Common myeloid progenitor, CD34-positive (primary cell): ENCODE measurements at places on chromosomes 4 and X.

DNA sequence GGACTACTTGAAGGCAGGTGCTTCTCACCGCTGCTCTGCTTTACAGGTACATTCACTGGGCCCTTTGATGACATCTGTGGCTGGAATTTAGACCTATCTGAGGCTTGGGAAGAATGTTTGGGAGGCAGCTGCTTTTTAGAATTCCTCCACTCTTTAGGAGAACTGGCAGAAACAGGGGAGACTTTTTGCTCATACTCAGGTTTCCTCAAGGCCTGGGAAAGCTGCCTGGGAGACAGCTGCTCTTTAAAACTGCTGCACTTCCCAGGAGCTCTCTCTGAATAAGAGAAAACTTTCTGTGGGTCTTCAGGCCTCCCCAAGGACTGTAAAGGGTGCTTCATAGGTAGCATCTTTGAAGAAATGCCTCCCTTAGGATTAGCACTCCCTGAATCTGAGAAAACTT is 14.3 kb downstream of the CT47C1 start:
- H3K36me3 ChIP-seq: no peaks in the 10 kb centered on the region
- H3K4me3 ChIP-seq: no peak overlapping the region
- H3K27me3 ChIP-seq: peaks cover 5% of the 10 kb centered on the region
- H3K27ac ChIP-seq: no peak overlapping the region
- DNase-seq: no peak

- H3K4me1 ChIP-seq: no peaks in the 10 kb centered on the region
- H3K4me3 ChIP-seq: no peak overlapping the region
- DNase-seq: no peak
- H3K27ac ChIP-seq: no peak overlapping the region
- H3K36me3 ChIP-seq: no peaks in the 10 kb centered on the region
These were observed 78.7 kb upstream of the CBLL2 start for GRCh38 chrX:22193851-22194659.

DNA sequence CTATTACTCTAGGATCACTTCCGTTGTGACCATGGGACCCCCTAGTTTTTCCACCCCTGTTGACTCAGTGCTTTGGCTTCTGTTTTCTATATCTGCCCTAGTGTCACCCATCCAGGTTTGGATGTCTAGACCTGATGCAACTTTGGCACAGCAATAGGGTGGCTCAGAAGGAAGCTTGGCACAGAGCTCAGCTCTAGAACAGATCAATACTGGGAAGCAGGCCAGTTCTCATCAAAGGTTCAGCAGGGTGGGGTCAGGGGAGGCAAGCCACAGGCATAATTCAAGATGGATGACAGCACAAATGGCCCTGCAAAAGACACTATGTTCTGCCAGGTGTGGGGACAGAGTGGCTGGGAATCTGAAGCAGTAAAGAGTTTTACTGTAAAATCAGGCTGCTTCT is 74.2 kb upstream of the EGFL6 start:
- no peak overlapping the region for H3K27ac ChIP-seq
- no peak overlapping the region for H3K4me3 ChIP-seq
- peaks cover 2% of the 10 kb centered on the region for H3K27me3 ChIP-seq
- no peaks in the 10 kb centered on the region for H3K36me3 ChIP-seq

- H3K36me3 ChIP-seq: no peaks in the 10 kb centered on the region
- H3K27ac ChIP-seq: no peak overlapping the region
- H3K4me1 ChIP-seq: no peaks in the 10 kb centered on the region
- DNase-seq: no peak
- H3K27me3 ChIP-seq: no peaks in the 10 kb centered on the region
- H3K4me3 ChIP-seq: no peak overlapping the region
These were observed 502.6 kb downstream of the C4orf33 start for GRCh38 chr4:129598582-129598981.

- DNase-seq: no peak
- H3K4me3 ChIP-seq: no peak overlapping the region
- H3K4me1 ChIP-seq: no peaks in the 10 kb centered on the region
These were observed 645.5 kb downstream of the ANKRD50 start for GRCh38 chr4:124067046-124067445.

- peak overlapping the region; percentile 73 for H3K4me3 ChIP-seq
- peaks cover 5% of the 10 kb centered on the region for H3K4me1 ChIP-seq
- no peaks in the 10 kb centered on the region for H3K36me3 ChIP-seq
These were observed 1.5 kb downstream of the RADX start for GRCh38 chrX:106613277-106613676.

GRCh38 chr4:159047478-159048165 is 55.3 kb upstream of the RAPGEF2 start:
- no peaks in the 10 kb centered on the region for H3K27me3 ChIP-seq

GRCh38 chr4:4614925-4615678 is 73.3 kb upstream of the STX18 start:
- H3K4me3 ChIP-seq: no peak overlapping the region
- H3K4me1 ChIP-seq: no peaks in the 10 kb centered on the region
- DNase-seq: no peak

GRCh38 chr4:66639361-66639760 is 905.9 kb downstream of the CENPC start:
- no peaks in the 10 kb centered on the region for H3K36me3 ChIP-seq
- no peak for DNase-seq
- no peak overlapping the region for H3K27ac ChIP-seq
- H3K4me1 ChIP-seq: no peaks in the 10 kb centered on the region

- no peak overlapping the region for H3K27ac ChIP-seq
- H3K4me3 ChIP-seq: no peak overlapping the region
- no peak for DNase-seq
- no peaks in the 10 kb centered on the region for H3K4me1 ChIP-seq
- H3K27me3 ChIP-seq: no peaks in the 10 kb centered on the region
- H3K36me3 ChIP-seq: no peaks in the 10 kb centered on the region
These were observed 394.9 kb upstream of the PABPC5 start for GRCh38 chrX:91039777-91040176.

GRCh38 chrX:71533516-71533850 is 579 bp downstream of the OGT start:
- H3K4me3 ChIP-seq: peak overlapping the region; percentile 83
- peaks cover 31% of the 10 kb centered on the region for H3K4me1 ChIP-seq
- no peak for DNase-seq

DNA sequence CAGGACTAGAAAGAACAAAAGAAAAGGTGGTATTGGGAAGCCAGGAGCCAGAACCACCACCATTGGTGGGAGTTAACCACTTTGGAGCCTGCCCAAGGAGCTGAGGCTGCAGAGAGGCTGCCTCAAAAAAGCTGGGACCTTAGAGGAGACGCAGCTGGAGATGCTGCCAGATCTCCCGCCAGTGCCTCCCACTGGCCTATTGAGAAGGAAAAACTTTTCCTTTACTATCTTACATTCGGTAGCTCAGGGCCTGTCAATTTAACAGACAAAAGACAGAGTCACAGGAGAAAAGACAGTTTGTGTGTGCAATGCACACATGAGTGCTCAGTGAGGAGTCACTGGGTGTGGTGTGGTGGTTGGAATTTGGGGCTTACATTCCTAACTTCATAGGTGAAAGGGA is 52.4 kb upstream of the HPSE start:
- no peaks in the 10 kb centered on the region for H3K27me3 ChIP-seq
- H3K27ac ChIP-seq: no peak overlapping the region
- H3K4me3 ChIP-seq: no peak overlapping the region
- no peak for DNase-seq
- H3K4me1 ChIP-seq: no peaks in the 10 kb centered on the region

GRCh38 chr4:47274901-47275300 is 188.6 kb downstream of the COMMD8 start:
- H3K36me3 ChIP-seq: no peaks in the 10 kb centered on the region
- H3K4me3 ChIP-seq: no peak overlapping the region
- H3K27ac ChIP-seq: no peak overlapping the region
- no peaks in the 10 kb centered on the region for H3K27me3 ChIP-seq
- no peaks in the 10 kb centered on the region for H3K4me1 ChIP-seq

DNA sequence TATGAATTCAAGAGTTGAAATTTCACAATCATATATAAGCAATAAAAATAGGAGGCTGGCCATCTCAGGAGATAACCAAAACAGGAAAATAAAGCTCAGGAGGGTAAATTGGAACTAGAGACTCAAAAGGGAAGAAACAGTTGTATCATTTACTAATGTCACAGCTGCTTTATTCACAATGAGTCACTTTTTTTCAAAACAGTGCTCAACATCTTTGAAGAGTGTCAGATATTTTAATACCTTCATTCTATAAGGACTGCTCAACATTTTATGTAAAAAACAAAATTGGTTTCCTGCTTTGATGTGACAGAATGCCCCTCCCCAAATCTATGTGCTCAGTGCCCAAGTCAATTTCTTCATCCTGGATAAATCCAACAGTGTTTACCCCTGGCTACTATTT is 97.7 kb downstream of the DDX60 start:
- no peak for DNase-seq
- H3K4me3 ChIP-seq: no peak overlapping the region
- H3K27ac ChIP-seq: no peak overlapping the region
- H3K36me3 ChIP-seq: no peaks in the 10 kb centered on the region
- no peaks in the 10 kb centered on the region for H3K4me1 ChIP-seq

GRCh38 chrX:46733226-46733625 is 25.7 kb downstream of the SLC9A7 start:
- H3K27me3 ChIP-seq: no peaks in the 10 kb centered on the region
- no peak overlapping the region for H3K4me3 ChIP-seq
- no peaks in the 10 kb centered on the region for H3K4me1 ChIP-seq
- no peak for DNase-seq

DNA sequence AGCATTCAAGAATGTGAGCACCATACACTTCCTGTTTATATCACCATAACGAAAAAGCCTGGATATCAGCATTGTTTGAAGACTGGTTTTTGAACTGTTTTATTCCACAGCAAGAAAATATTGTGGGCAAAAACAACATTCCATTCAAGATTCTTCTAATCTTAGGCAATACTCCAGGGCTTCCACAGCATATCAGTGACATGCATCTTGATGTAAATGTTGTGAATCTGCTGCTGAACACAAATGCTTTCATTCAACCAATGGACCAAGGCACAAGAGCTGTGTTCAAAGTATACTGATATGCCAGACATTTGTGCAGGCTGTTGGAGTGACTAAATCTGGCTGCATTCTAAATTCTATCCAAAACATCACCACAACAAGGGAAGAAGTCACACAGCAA is 260.1 kb upstream of the ETNPPL start:
- no peak for DNase-seq
- no peak overlapping the region for H3K27ac ChIP-seq
- H3K4me1 ChIP-seq: no peaks in the 10 kb centered on the region
- no peak overlapping the region for H3K4me3 ChIP-seq
- H3K36me3 ChIP-seq: no peaks in the 10 kb centered on the region

GRCh38 chrX:144275843-144276242 is 392.0 kb downstream of the UBE2NL start:
- no peaks in the 10 kb centered on the region for H3K4me1 ChIP-seq
- H3K27ac ChIP-seq: no peak overlapping the region
- no peaks in the 10 kb centered on the region for H3K36me3 ChIP-seq
- DNase-seq: no peak
- H3K27me3 ChIP-seq: no peaks in the 10 kb centered on the region

DNA sequence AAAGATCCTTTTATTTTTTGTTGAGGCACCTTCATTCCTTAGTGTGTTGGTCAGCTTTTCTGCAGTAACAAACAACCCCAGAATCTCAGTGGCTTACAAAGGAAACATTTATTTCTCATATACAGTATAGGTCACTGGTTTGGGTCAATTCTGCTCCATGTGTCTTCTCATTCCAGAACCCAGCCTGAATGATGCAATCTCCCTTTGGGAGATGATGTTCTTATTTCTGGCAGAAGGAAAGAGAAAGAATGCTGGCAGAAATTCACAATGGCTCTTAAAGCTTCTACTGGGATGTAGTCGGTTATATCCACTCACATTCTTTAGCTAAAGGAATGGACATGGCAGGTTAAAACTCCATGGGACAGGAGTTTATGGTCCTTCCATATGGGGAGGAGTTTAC is 42.3 kb downstream of the IDS start:
- H3K4me1 ChIP-seq: no peaks in the 10 kb centered on the region
- no peaks in the 10 kb centered on the region for H3K36me3 ChIP-seq
- DNase-seq: no peak
- H3K27ac ChIP-seq: no peak overlapping the region

DNA sequence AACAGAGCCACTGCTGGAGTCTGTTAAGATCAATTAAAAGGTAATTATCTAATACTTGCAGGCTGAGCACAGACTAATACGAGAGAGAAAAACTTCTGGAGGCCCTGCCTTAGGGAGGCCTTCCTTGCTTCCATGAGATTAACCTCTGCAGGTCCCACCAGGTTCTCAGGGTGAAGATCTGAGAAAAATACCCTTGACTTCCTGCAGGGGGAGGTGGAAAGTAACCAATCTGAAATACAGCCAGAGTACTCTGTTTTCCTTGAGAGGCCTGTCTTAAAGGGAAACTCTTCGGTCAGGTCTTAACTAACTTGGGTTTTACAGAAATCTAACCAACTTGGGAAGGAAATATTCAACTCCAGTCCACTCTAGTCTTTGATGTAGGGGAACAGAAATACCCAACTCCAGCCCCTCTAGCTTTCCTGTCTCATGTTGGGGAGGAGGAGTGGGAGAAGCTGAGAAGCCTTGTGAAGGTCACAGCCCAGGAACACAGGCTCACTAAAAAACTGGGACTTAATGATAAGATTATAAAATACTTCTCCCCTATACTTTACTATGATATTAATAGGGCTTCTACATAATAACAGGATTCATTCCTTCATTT is 77.1 kb downstream of the TBCK start:
- no peak overlapping the region for H3K4me3 ChIP-seq
- H3K27ac ChIP-seq: no peak overlapping the region
- H3K27me3 ChIP-seq: no peaks in the 10 kb centered on the region
- DNase-seq: peak; percentile 46
- no peaks in the 10 kb centered on the region for H3K4me1 ChIP-seq

- H3K27ac ChIP-seq: no peak overlapping the region
- H3K36me3 ChIP-seq: peaks cover 12% of the 10 kb centered on the region
- no peak for DNase-seq
- no peaks in the 10 kb centered on the region for H3K27me3 ChIP-seq
These were observed 30.3 kb downstream of the SLC10A6 start for GRCh38 chr4:86818841-86819240.

DNA sequence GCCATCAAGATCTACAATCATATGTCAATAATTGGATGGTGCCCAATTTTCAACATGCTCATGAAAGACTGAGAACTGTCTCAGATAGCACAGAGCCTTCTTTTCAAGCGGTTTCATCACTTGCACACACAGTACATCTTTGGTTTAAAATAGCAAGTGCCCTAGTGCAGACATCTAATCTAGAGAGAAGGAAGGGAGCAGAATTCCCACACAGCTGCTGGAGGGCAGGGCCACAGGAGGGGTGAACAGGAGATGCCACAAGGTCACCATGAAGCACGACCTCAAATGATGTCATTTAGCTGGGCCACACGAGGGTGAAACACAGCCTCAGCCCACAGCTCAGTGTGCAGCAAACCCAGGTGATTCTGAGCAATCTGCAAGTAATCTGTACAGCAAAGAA is 24.3 kb downstream of the LEF1 start:
- H3K4me3 ChIP-seq: no peak overlapping the region
- no peaks in the 10 kb centered on the region for H3K27me3 ChIP-seq
- H3K27ac ChIP-seq: no peak overlapping the region
- no peak for DNase-seq
